A549 treated with RU486 at 1 μM for 4 hours (cell line): ENCODE measurements at places on chromosomes 12 and 14. TPM values are rescaled to one million over a fixed set of nuclear protein-coding genes. Genes with fewer than 3 reads are reported as not detected.

HCAR1 gene
- total RNA-seq = 0.03 to 0.09 TPM (median 0.07 TPM) in 5 replicates

WBP11 gene
- 46.8 to 52.0 TPM (median 50.0 TPM) in 5 replicates for total RNA-seq

MAP1LC3B2 gene
- 1.0 to 1.8 TPM (median 1.3 TPM) in 5 replicates for total RNA-seq

NID2 gene
- total RNA-seq = 15.9 to 25.1 TPM (median 19.2 TPM) in 5 replicates

ACSS3 gene
- total RNA-seq = not detected in 5 replicates
